ENCODE measurements at places on chromosomes 2 and 18.

DNA sequence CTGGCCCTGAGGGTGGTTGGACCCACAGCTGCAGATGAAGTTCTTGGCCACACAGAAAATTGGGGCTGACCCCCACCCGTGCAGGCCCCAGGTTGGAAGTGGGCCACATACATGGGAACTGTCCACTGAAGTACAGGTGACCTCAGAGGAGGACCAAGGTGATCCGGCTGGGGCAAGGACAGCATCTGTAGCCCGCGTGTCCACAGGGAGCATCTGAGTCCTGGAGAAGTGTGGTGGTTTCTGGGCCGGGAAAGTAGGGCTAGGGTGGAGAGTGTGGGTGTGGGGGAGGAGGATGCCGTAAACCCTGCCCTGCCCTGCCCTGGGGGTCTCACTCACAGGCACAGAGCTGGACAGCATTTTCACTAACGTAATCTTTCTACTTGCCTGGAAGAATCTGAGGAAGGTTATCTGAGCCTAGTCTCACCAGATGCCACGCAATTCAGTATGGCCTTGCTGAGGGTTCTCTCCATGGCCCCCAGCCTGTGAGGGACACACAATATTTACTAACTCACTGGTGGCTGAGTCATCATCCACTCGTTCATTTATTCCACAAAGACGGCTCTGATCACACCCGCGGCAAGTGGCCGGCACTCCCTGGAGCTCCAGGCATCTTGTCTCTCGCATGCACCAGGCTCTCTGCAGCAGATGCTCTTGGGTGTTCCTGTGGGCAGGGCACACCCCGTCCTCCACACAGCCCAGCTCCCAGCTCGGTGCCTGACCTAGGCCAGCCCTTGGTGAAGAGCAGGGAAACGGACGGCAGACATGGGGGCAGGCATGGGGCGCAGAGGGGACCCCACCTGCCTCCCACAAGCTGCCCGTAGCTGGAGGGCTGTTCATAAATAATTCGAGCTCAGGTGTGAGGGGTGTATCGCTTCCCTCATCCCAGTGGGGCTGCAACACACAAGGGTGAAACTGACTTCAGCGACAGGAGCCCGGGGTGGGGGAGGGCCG, 51.2 kb downstream of the INHBB start:
- DNase-seq = no peak

DNA sequence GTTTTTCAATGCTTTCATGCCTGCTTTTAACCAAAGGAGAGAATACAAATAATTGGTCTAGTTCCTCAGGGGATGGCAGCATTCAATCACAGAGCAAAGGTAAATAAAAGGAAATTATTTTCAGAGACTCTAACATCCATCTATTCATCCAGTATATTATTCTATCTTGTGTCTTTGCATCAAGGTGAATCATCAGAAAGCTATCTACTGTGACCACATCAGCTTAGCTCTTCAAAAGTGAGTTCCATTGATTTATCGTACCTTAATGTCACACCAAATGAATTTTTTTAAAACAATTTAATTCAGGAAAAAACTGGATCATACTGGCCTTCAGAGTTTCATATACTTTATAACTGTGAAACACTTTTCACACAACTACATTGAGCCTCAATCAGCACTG, 66.1 kb downstream of the CHN1 start:
- DNase-seq = no peak

GRCh38 chr2:220168891-220169546, 541.6 kb downstream of the SLC4A3 start:
- DNase-seq = no peak

DNA sequence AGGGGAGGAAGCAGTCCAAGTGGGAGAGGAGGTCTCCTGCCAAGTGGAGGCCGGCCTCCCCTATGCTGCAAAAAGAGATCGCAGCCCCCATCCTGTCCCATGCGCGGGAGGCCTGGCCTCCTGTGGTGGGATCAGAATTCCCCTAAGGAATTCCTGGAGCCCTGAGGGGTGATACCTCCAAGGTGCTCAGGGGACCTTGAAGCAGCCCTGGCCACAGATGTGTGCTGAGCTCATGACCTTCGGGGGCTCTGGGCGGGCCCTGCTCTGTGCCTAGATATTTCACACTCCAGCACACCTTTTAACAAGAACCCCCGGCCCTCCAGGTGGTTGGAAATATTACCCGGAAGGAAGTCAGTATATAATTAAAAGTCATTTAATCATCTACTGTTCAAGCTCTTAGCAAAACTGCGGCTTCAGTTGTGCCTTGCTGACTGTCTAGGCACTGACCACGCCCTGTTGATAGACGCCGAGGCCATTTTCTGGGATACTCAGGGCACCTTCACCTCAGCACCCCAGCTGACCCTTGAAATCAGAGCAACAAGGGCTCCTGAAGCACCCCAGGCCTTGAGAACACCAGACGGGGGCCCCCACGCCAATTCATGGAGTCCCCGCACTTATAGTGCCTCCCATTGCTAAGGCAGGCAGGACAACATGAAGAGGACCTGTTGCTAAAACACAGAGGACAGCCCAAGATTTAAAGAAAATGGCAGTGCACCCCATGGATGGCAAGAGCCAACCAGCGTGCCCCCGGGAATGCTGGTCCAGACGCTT, 119.1 kb downstream of the NDUFA10 start:
- no peak for DNase-seq

GRCh38 chr2:46181789-46182530, 115.2 kb upstream of the EPAS1 start:
- no peak for DNase-seq

GRCh38 chr2:57842531-57842930, 204.1 kb upstream of the VRK2 start:
- no peak for DNase-seq

DNA sequence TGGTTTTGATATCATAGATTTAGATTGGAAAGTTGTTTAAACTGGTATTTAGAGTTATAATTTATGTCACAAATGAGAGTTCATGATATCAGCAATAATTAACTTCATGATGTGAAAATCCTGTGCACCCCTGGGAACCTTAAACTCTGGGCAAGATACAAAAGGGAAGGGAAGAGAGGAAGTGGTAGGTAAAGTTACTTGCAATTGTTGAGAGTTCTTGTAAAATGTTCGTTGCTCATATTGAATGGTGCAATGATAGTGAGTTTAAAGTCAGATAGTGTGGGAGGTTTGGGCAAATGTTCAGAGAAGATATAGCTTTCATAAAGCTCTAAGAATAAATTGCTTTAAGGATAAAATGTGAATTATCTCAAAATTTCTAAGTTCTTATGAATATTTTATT, 75.4 kb downstream of the SP110 start:
- DNase-seq = no peak

DNA sequence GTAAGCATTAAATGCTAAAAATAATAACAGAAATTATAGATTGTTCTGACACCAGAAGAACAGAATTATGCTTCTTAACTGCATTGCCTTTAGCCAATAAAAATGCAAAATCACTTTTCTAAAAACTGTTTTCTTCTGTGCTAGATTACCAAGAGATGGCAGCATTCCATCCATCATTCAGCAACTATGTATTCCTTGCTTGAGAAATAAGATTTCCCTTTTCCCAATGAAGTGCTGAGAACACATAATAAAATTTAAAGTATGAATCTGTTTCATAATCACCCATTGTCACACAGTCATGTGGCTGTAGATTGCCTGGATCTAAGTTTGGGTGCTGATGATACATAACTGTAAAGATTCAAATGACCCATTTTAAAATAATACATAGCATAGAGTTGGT, 504.2 kb downstream of the TDRD15 start:
- no peak for DNase-seq

DNA sequence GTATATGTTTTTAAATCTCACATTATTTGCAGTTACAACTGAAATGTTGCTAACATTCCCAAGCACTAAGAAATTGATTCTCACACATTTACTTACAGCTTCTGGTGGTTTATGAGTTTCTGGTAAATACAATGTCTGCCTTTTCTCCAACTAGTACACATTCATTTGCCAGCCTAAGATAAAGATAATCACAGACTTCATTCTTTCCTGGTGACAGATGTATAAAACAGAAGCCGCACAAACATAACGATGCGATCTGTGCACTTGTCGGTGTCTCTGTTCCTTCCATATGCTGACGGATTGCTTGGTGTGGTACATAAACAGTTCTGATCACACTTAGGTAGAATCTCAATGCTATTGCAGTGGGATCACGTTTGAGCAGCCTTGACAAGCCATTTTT, 100.4 kb upstream of the DDX18 start:
- no peak for DNase-seq

- no peak for DNase-seq
Measured at GRCh38 chr2:3287896-3288295, 89.7 kb downstream of the EIPR1 start.

GRCh38 chr2:162143969-162144368, 8.1 kb downstream of the GCG start:
- DNase-seq = no peak

DNA sequence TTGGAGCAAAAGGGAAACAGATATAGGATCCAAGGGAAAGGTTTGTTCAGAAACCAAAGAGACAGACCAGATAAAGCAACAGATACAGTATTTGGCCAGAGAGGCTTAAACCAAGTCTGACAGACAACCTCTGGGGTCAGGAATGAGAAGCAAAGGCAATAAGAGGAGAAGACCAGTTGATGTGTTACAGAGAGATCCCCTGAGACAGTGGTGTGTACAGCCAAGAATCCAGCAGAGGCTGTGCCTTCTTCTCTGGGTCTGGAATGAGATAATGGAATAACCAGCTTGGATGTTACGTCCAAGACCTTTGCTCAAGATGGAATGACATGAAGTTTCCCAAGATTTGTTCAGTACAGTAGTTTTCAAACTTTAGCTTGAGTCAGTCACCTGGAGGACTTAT, 61.1 kb downstream of the MDH1 start:
- DNase-seq = no peak

GRCh38 chr2:238106698-238107524, 6.8 kb downstream of the ESPNL start:
- DNase-seq = no peak

DNA sequence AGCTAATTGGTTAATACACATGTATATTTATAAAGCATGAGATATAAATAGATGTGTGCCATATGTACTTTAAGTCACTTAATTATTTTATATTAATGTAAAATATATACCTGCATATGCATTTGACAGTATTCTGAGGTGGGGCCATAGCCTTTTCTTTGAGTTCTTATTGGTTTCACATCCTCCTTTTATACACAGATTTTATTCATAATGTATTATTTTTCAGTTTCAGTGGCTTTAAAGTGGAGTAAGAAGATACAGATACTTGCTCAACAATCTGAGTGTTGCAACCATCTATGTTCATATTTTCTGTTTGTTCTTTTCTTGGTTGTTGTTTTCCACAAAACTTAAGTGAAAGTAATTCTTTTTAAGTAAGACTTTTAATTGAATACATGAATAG, 436.5 kb downstream of the RND3 start:
- no peak for DNase-seq

GRCh38 chr2:193124815-193125214, 930.1 kb upstream of the TMEFF2 start:
- DNase-seq = no peak
